ENCODE measurements at places on chromosomes 2 and 18.

DNA sequence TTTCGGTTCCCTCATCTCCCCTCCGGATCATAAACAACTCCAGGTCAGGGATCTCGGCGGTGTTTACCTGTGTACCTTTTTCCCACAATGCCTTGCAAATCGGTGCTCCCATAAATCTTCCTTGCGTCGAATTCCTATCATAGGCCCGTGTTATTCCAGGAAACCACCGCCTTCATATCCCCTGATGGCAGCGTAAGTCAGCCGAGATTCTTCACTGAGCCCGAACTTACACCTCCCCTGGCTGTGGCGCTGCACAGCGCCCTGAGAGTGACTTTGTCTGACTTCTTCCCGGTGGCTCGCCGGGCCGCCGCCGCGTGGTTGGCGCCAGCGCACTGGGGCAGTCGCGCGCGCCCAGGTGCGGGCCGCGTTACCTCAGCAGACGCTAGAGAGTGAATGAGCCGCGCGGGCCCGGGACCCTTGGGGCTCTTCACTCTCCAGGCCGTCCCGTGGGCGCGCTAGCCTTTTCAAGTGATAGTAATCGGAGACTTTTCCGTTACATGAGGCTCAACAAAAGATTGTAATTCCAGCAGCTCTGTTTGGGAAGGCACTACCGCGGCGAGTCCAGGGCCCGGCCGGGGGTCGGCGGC, 101.6 kb downstream of the SPTBN1 start:
- DNase-seq = peak; percentile 53

- DNase-seq = no peak
Observed at GRCh38 chr2:210562502-210563080, 6.2 kb downstream of the CPS1 start.

GRCh38 chr2:72917138-72917876, at the start of gene EMX1:
EMX1 (plus strand) TSS chr2:72917519; CDS start chr2:72917853, 334 bp downstream.
- no peak for DNase-seq

DNA sequence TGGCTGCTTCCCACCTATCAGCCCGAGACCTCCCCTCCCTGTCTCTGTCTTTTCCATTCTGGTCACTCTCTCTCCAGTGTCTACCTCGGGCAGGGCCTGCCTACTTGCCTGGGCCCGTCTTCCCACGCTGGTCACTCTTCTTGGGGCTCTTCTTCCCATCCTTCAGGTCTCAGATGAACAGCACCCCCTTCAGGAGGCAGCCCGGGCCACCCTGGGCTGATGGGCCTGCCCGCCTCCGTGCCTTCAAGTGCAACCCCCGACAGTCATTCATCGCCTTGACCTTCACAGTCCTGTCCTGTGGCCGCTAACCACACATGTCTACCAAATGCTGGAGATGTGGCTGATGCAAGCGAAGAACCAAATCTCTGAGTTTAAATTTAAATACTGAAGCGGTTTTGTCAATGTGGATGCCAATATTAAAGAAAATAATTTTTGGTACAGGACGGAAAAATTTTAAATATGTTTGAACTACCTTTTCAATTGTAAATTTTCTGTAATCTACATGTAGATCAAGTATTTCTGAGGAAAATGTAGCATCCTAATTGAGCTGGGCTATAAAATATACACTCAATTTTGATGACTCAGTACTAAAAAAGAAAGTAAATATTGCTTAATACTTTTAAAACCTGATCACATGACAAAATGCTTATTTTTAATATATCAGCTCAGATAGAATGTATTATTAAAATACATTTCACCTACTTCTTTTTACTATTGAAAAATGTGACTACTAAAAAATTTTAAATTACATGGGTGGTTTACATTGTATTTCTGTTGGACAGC, 96.4 kb downstream of the LAMA1 start:
- no peak for DNase-seq

DNA sequence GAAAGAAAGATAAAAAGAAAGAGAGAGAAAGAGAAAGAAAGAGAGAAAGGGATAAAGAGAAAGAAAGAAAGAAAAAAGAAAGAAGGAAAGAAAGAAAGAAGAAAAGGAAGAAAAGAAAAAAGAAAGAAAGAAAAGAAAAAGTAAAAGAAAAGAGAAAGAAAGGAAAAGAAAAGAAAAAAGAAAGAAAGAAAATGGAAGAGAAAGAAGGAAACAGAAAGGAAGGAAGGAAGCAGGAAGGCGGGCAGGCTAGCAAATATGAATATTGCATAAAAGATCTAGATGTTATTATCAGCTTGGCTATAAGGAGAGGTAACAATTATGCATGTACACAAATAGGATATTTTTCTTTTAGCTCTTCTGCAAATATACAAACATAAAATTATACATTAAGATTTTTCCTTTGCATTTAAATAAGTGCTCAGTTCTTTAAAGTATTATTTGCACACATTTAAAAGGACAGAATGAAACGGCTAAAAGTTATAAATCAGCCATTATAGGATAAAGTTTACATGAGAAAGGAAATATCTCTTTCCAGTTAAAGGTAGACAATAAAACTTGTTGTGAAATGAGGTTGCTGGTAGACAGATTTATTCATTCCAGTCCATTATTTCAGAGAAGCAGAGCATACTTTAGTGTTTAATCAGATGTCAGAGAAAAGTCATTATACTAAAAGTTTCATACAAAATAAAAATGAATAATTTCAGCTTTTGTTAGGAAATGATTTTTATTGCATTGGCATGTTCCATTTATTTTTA, 511.4 kb downstream of the KCNJ3 start:
- no peak for DNase-seq

DNA sequence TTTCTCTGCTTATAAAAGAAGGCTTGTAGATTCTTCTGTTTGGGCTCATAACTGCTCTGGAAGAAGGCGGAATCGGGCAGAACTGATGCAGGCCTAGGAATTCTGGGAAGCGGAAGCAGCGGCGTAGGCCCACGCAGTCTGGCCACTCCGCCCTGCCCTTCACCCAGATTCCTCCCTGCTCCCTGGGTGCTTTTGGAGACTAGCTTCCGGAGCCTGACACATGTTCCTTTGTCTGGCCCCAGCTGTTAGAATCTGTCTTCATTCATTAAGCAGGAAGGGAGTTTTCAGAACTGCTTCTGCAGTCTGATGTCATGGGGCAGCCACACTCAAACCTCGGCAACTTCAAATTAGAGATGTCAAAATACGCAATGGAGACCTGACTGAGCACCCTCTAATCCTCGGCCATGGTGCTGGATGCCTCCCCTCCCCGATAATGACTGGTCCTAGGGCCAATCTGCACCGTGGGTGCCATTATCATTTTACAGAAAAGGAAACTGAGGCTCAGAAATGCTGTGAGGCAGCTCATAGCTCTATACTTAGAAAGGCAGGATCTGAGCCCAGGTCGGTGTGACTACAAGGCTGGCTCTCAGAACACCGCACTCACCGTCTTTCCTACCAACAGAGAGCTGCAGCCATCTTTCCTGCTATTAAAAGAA, 275.7 kb downstream of the MYCN start:
- no peak for DNase-seq

- DNase-seq = no peak
Observed at GRCh38 chr2:24912986-24913385, 7.1 kb downstream of the ADCY3 start.

GRCh38 chr2:22907330-22907729, 477.6 kb upstream of the KLHL29 start:
- DNase-seq = no peak

DNA sequence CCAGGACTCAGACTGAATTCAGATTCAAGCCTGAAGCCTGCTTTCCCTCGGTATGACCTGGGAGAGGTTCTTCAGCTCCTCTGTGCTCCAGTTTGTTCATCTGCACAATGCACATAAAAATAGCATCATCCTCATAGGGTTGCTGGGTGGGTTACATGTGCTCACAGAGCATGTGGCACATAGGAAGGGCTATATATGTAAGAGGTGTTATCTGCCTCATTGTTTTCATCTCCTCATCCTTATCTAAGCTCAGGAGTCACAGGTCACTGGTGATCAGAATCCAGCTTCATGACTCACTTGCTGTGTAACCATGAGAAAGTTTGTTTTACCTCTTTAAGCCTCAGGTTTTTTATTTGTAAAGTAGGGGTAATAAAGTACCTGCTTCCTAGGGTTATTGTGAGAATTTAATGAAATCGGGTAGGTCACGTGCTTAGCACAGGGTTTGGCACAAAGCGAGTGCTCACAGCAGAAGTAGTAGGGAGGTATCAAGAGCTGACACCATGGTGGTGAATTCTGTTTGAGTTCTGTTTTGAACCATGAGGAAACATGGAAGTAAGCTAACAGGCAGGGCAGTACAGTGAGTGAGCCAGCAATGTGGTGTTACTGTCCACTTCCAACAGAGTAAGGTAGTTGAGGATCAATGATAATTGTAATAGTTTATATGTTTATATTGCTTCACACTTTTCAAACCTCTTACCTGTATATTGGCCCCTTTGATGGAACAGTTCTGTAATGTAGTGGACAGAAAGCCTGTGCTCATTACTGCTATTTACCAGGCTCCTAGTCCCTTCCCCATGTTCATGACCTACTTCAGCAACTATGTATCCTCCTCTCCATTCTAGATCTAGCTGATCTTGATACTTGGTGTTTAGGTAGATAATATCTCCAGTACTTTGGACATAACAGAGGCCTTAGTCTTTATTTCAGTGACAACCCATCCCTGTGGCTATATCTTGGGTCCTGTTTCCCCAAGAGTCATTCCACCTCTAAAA, 141.4 kb upstream of the LTBP1 start:
- DNase-seq = no peak

GRCh38 chr2:48844417-48845155, 89.1 kb upstream of the LHCGR start:
- no peak for DNase-seq

DNA sequence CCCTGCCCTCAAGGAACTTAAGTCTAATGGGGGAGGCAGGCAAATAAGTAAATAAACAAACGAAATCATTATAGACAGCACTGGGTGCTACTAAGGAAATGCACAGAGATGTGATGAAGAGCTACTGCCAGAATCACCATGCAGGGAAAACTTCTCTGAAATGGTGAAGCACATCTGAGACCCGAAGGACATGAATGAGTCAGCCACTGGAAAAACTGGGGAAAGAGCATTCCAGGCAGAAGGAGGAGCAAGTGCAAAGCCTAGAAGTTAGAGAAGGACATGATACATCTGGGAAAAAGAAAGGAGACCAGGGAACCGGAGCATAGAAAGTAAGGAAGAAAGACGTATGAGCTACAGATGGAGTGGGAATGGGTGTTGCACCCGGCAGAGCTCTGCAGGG, 56.8 kb downstream of the TGFA start:
- DNase-seq = no peak

- DNase-seq = no peak
Observed at GRCh38 chr2:227856697-227857096, 14.7 kb upstream of the DAW1 start.

- DNase-seq = no peak
Observed at GRCh38 chr2:224973112-224974016, 68.9 kb downstream of the DOCK10 start.

DNA sequence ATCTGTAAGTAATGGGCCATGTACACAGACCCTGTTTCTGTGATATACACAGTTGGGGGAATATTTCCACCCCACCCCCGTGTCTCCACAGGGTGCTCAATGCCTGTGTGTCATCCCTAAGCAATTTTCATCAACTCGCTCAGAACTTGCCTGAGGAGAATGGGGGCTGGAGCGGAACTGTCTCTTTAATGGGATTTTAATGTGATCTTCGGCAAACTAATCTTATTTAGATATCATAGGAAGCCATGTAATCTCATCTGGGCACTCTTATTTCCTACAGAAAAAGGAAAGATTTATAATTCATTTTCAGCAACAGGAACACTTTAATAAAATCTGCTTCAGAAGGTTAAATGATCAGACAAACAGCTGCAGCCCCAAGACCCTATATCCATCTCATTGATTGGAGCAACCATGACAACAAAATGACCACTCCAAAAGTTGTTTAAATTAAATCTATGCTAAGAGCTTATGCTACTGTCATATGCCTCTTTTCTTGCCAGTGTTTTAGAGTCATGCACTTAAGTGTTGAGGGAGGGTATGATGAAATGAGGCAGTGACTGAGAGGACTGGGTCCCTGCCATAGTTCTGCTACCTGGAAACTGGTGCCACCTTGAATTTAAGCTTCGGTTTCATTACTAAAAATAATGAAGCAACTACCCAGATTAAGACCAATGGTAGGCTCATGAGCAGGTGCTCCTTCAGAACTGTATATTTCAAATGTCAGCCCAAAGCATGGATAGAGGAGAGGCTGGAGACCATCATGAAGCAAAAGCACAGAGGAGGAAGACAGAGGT, 183.1 kb upstream of the DDX18 start:
- no peak for DNase-seq

DNA sequence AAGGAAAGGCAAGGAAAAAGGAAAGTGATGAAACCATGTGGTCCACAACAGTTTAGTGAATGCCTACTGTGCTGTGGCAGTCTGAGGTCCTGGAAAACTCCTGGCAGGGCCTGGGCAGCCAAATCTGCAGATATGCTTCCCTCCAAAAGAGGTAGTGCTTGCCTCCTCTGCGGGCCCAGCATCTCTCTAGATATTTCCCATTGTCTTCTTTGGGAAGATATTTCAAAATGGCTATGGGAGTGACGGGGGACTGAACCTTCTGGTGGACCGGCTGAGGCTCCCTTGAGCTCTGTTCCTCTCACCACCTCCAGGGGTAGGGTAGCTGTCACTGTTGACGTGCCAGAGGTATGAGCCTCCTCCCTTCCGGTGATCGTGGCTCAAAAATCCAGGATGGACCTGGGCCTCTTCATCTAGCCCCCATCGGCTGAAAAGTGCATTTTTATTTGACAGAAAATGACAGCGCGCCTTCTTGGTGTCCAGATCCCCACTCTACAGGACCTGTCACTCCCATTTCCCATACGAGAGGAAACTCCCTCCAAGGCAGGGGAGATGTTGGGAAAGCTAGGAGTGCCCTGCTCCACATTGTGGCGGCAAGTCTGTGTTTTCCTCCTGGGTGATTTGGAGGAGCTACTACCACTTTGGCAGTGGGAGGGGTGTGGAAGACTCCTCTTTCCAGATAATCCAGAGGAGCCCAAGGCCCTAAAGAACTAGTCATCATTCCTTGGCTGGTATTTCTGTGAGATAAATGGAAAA, 9.4 kb upstream of the PAX3 start:
- DNase-seq = no peak

DNA sequence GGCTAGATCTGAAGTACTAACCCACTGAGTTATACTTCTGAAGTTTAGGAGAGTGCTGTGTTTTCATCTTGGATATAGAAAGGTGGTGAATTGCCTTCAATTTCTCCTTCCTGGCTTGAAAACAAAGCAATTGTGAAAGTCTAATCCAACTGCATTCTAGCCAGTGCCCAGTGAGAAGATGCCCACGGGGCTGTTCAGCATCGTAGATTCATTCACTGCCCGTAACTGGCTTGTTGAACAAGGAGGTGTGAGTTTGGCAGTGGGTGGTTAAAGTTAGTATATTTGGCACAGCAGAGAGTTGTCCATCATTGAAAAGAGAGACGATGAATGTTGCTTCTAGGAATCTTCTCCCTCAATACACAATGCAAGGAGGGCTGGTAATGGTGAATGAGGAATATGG, 82.3 kb upstream of the RND3 start:
- DNase-seq = no peak

DNA sequence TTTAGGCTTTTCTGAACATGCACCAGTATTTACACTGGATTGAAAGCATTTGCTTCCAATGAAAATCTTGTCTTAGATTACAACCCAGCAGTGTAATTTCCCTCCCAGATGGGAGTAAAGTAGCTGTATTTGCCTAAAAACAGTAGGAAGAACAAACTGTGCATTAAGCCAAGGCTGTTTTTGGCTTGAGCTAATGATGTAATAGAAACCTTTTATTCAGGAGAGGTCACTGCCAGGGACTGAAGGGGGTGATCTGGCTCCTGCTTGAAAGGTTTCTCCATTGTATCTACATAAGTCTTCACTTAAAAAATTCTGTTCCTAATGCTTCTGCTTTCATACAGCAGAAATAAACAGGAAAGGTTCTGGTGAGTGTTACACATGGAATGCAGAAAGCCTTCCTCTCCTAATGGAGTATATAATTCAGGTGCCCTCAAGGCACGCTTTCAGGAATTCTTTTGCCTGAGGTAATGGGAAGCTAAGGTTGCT, 74.4 kb downstream of the MEIS1 start:
- DNase-seq = no peak

Measured in activated T-helper 1 cell treated with anti-CD3 and anti-CD28 coated beads, Interleukin-2, amount 50 U/mL, for 16 hours (primary cell).